ENCODE measurements at places on chromosomes 16 and 17. TPM values are rescaled to one million over a fixed set of nuclear protein-coding genes. Genes with fewer than 3 reads are reported as not detected.

The TEDC2 gene
- polyA plus RNA-seq: 15.6 TPM

The PLLP gene
- 1.3 TPM for polyA plus RNA-seq

DNA sequence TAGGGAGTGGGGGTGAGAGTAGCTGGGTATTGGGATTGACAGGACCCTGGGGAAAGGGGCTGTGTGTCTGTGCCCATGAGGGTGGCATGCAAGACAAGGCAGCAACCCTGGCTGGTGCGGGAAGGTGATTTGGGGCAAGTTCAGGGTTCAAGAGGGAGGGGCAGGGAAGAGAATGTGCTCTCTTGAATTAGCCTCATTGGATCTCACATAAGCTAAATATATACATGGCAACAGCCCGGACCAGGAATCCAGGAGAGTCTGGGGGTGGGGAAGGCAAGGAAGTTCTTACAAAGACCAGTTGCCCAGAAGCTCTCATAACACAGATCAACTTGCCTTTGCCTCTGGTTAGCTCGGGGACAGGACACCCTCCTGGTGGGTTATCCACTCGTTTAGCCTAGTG, 73.3 kb downstream of the IRX3 start:
- DNase-seq: no peak

- DNase-seq: no peak
Observed at GRCh38 chr17:61678339-61678738, 87.3 kb upstream of the NACA2 start.

- DNase-seq: no peak
Observed at GRCh38 chr16:50151756-50152155, 1.4 kb upstream of the TENT4B start.

DNA sequence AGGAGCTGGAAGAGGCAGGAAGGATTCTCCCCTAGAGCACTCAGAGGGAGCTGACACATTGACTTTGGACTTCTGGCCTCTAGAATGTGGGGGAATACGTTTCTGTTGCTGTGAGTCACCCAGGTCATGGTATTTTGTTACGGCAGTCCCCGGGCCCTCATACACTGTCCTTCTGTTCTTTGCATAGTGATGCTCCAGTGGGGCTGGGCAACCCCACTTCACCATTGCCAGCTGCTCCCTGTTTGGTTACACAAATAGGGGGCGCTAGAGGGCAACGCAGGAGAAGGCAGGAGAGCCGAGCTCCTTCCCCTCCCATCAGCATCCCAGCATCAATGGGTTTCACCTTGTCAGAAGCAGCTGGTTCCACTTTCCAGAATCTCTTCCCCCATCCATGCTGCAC, 257.7 kb upstream of the FOXF1 start:
- peak; percentile 31 for DNase-seq
